A172 (cell line): ENCODE measurements at places on chromosomes 13 and 19.

- no peak for DNase-seq
Observed at GRCh38 chr13:49472186-49472585, 23.6 kb upstream of the PHF11 start.

- no peak for DNase-seq
Observed at GRCh38 chr19:40612831-40613689, 11.9 kb downstream of the LTBP4 start.

GRCh38 chr13:113582841-113583631, 1.5 kb upstream of the TFDP1 start:
- no peak for DNase-seq

- DNase-seq = no peak
Observed at GRCh38 chr19:40216777-40217026, 1.5 kb downstream of the TTC9B start.

GRCh38 chr13:100304229-100304628, 215.3 kb downstream of the PCCA start:
- DNase-seq = no peak

DNA sequence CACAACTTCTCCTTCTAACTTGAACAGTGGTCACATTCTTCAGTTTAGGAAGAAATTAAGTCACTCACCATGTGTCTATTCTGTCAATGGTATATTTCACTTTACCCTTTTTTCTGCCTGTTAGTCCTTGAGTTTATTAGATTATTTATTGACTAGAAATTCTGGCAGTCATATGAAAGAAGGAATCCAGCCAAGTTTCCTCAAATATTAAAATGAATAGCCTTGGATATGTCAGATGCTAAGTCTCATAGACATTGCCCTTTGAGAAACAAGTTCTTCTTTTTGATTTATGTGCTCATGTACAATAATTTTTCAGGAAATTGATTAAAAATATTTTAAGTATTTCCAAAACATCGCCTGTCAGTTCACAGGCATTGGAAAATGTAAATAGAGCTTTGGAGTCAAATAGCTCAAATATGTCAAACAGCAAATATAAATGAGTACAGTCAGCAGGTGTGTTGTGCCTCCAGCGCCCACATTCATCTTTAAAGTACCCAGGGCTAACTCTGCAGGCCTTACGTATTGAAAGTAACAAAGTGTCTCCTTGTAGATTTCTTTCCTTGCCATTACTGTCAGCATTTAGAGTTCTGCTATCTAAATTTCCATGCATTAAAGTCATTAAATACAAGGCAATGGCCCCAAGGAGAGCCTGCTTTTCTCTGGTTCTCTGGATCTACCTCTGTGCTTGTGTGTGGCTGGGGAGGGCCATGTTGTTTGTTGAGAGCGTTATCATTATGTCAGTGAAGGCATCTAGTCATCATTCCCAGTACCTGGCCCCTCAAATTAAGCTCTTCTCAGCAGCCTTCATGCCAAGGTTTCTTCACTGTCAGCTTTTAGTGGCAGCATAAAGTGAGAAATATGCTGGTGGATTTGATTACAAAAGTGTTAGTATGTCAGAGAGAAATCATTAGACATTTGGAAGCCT, 76.3 kb upstream of the TRPC4 start:
- no peak for DNase-seq

DNA sequence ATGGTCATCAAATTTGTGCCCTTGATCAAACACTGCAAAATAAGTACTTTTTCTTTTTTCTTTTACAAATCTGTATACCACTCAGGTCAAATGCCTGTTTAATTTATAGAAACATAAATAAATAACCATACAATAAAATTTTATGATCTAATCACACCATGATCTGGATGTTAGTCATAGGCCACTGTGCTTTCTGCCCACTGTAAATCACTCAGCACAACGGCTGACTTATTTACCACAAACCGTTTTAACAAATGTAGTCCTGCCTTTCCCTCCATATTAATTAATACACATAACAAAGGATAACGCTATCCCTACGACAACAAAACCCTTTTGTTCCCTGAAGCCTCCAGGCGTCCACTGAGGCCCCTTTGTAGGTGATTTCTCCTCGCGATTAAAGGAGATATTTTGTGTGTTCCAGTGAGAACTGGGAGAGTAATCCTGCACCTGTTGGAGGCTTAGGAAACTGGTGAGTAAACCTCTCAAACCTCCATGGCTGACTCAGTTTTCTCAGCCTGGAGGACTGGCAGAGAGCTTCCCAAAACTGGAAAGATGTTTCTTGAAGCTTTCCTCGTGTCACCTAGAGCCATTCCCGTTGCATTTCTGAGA, 477.1 kb upstream of the SGCG start:
- peak; percentile 36 for DNase-seq

- DNase-seq = no peak
Observed at GRCh38 chr19:5914946-5915781, 1.1 kb downstream of the CAPS start.

- DNase-seq = no peak
Observed at GRCh38 chr13:49063497-49063896, 87.8 kb downstream of the FNDC3A start.

DNA sequence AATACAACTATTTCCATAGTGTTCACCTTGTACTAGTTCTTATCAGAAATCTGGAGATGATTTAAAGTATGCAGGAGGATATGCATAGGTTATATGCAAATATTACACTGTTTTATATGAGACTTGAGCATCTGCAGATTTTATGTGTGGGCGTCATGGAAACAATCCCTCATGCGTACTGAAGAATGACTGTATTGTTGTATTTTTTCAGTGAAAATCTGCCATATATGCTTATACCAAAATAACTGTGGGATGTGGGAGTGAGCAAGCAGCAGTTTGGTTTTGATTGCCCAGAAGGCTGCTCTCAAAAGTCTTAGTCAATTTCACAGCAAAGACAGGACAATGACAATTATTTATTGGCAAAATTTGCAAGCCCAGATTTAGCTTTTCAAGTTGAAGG, 238.8 kb upstream of the PCDH20 start:
- no peak for DNase-seq

DNA sequence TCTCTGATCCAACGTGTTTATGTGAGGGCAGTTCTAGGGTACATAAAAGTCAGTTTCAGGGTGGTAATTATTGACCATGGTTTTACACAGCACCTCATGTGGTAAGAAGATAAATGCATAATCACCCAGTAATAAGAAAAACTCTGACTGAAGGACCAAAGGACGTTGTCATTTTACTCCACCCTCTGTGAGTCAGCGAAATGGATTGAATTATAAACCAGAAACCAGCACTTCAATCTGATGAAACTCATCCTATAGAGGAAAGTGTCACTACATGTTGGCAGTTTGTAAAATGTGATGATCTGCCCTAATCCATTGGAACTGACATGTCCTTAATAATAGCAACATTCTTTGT, 406.8 kb downstream of the KLF5 start:
- DNase-seq = peak; percentile 40

DNA sequence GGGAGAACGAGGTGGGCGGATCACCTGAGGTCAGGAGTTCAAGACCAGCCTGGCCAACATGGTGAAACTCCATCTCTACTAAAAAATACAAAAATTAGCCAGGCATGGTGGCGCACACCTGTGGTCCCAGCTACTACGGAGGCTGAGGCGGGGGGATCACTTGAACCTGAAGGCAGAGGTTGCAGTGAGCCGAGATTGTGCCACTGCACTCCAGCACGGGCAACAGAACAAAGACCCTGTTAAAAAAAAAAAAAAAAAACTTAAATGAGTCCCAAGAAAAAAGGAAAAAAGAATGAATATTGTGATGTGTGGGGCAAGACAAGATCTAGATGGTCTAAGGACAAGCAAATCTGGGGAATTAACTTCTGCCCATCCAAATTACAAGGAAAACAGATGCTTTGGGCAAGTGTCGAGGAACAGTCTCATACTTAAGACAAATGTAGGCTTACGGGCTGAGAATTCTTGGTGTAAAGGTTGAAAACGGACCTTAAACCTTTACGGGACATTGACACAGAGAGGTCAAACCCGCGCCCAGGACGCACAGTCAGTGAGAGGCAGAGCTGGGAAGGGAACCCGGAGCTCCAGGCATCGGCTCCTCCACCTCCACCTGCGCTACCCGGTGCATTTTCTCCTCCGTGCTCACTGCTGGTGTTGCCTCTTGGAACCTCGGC, 656 bp upstream of the ZNF324 start:
- no peak for DNase-seq

- no peak for DNase-seq
Observed at GRCh38 chr19:36160821-36161596, 8.8 kb upstream of the COX7A1 start.

DNA sequence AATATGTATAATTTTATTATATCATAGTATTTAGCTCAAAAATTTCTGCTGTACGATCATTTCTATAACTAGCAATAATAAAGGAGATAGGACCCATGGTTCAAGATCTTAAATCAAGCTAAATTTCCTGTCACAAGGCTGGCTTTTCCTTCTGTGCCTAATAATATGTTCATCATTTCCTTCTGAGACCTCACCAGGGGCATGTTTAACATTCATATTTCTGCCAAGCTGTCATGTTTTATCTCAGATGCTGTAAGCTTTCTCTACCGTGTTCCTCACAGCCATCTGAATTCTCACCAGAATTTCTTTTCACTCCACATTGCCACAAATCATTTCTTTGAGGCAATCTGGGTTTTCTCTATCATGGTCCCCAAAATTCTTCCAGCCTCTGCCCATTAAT, 482.3 kb upstream of the SGCG start:
- no peak for DNase-seq

- no peak for DNase-seq
Observed at GRCh38 chr19:2613507-2614295, 88.8 kb downstream of the GNG7 start.

GRCh38 chr19:1239796-1240737, 1.5 kb upstream of the ATP5F1D start:
- peak; percentile 70 for DNase-seq

- no peak for DNase-seq
Observed at GRCh38 chr13:81757348-81757970, 1416.5 kb upstream of the SPRY2 start.

- DNase-seq = no peak
Observed at GRCh38 chr13:38535261-38535660, 151.6 kb upstream of the FREM2 start.

- no peak for DNase-seq
Observed at GRCh38 chr19:30757837-30758617, 385.8 kb downstream of the ZNF536 start.

DNA sequence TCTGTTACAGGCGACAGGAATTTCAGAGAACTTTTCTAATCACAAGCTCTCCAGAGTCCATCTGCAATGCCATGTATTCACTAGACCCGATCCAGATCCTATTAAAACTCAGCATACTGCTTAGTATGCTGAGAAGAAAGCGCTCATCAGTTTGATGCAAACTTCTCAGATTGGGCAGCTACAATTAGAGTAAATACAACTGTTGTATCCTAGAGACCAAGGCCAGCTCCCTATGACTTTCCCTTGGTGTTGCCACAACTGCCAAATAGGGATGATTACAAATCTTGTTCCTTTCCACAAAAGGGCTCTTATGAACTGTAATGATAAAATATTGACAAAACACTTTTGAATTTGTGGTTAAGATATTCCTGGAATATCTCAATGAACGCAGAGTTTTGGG, 191.2 kb downstream of the SPRY2 start:
- no peak for DNase-seq

GRCh38 chr19:48696353-48697010, 711 bp downstream of the FUT2 start:
- no peak for DNase-seq

DNA sequence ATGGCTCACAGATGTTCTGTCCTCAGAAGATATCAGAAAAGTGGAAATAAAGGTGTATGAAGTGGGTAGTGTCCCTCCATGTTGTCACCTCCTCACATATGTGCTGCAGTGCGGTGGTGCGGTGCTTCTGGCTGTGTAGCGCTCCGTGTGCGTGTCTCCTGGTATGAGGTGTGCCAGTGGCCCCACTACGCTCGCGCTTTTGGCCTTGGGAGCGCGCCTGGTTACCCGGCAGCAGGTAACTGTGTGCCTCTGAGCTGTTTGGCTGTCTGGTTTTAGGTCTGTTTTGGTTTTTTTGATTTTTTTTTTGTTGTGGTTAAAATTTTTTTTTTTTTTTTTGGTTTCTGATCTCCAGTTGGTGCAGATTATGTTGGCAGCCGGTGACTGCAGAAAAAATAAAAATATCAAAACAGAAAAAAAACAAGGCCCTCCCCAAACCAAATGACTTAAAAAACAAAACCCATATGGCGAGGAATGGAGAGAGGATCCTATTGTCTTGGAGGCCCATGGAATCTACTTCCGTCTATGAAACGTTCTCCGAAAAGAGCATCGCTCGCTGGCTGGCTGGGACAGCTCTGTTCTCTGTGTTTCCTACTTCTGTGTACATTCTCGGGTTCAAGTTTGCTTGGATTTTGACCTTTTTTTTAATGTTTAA, 7.9 kb downstream of the HNRNPL start:
- DNase-seq = no peak

DNA sequence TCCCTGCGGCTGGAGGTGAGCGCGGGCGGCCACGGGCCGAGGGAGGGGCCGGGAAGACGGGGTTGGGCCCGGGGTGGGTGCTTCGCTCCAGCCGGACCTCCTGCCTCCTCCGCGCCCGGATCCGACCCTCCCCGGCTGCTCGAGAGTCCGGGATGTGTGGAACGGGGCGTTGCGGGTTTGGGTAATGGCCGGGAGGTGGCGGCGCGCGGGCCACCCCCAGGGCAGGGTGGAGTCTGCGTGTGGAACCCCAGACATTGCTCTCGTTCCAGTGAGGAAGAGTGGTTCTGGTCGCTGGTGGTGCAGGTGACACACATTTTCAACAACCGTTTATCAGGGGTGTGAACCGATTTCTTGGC, 38.8 kb downstream of the ARHGEF7 start:
- peak; percentile 22 for DNase-seq

GRCh38 chr19:5285311-5285710, 55.3 kb downstream of the PTPRS start:
- no peak for DNase-seq

DNA sequence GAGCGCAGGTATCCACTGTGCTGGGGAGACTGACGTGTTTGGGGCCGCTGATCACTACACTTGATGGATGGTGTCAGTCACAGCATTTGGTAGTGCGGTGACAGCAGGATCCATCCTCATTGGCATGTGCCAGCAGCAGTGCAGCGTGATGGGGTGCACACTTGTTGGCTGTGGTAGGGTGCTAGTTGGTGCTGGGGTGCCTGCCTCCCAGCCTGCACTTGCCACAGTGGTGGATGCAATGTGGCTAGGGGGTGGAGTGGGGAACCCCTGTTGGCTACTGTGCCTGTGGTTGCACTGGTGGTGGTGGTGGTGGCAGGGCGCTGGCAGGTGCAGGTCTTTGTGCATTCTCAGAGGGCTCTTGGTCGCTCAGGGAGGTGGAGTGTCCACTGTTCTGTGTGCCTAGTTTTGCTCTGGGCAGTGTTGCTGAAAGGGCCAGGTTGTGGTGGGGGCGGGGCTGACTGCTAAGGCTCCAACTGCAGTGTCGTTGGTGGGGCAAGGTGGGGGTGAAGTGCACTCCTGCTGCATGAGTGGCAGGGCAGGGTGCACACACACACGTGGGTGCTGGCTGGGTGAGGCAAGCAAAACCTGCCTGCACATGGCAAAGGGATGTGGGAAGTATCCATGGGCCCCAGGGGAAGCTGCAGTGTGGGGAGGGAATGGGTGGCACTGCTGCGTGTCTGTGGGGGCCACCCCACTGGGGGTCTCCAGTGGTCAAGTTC, 84.8 kb downstream of the ZMYM2 start:
- DNase-seq = no peak
